ENCODE measurements at places on chromosomes 4 and X. TPM values are rescaled to one million over a fixed set of nuclear protein-coding genes. Genes with fewer than 3 reads are reported as not detected.

DNA sequence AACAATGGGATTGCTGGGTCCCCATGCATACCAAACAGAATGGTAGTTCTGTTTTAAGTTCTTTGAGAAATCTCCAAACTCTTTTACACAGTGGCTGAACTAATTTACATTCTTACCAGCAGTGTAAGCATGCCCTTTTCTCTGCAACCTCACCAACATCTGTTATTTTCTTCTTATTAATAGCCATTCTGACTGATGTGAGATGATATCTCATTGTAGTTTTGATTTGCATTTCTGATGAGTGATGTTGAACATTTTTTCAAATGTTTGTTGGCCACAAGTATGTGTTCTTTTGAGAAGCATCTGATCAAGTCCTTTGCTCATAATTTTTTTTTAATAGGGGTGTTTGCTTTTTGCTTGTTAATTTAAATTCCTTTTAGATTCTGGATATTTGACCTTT is 41.2 kb upstream of the ZMAT1 start:
- DNase-seq: no peak

DNA sequence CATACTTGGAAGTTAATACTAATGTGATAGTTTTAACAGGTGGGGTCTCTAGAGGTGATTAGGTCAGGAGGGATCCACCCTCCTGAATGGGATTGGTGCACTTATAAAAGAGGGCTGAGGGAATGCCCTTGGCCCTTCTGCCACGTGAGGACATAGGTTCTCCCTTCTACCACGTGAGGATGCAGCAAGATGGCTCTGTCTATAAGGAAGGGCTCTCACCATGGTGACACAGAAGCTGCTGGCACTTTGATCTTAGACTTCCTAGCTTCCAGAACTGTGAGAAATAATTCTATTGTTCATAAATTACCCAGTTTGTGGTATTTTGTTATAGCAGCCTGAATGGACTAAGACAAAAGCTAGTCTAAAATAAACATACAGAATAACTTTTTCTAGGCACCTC is 1.0 kb downstream of the AADAT start:
- DNase-seq: no peak

The TEX13C gene
- total RNA-seq: not detected

The FAM47A gene
- not detected for total RNA-seq

Measured in naive thymus-derived CD8-positive, alpha-beta T cell (primary cell).